Activated naive CD4-positive, alpha-beta T cell treated with anti-CD3 and anti-CD28 coated beads, Interleukin-2, amount 50 U/mL, for 16 hours (primary cell): ENCODE measurements at places on chromosomes 6 and 20.

GRCh38 chr6:1665214-1665613 lies 55.5 kb downstream of the FOXC1 start:
- DNase-seq: no peak

DNA sequence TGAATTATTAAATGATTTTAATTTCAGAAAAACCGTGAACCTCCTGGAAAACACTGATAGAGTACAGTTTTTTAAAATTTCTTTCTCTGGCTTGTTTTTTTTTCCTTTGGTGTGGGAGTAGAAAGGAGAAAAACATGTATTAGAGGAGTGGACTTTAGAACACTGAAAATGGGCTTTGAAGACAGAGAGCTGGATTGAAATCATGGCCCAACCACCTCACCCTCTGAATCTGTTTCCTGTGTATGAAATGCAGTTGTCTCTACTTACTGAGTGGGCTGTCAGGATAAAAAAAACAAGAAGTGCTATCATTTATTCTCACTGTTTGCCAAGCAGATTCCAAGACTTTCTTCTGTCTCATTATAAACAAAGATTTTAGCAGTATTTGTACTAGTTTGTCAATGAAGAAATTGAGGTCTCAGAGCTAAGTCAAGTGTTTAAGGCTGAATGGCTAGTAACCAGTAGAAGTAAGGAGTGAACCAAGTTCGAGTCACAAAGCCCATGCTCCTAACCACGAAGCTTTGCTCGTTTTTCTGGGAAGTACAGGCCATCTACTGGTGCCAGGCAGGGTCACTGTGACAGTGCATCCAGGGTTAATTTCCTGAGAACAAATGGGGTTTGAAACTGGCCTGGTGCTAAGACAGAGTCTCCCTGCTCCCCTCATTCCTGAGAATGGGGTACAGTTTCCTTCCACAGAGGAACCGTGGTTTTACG lies 256.4 kb downstream of the TMEM242 start:
- DNase-seq: no peak

GRCh38 chr20:35264755-35265154 lies 13.2 kb downstream of the MMP24OS start:
- DNase-seq: no peak

- no peak for DNase-seq
These were observed 16.4 kb downstream of the MRPS18A start for GRCh38 chr6:43671011-43671800.

GRCh38 chr6:35146453-35146852 lies 5.3 kb upstream of the TCP11 start:
- DNase-seq: no peak

DNA sequence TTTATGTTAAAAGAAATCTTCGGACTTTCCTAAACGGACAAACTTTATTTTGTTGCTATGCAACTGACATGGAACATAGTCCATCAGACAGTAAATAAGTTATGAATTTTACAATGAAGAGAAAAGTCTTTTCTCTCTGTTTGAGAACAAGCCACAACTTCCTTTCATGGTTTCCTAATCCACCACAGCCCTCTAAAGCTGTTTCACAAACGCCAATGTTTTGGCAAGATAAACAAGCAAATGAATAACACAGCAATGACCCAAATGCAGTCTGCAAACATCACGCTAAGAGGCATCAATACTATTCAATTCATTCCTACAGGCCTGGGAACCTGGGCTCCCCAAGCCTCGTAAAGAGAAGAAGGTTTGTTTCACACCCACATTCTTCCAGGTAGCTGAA lies 60.4 kb downstream of the HAO1 start:
- DNase-seq: no peak

GRCh38 chr6:79009819-79010218 lies 68.2 kb downstream of the PHIP start:
- DNase-seq: no peak

DNA sequence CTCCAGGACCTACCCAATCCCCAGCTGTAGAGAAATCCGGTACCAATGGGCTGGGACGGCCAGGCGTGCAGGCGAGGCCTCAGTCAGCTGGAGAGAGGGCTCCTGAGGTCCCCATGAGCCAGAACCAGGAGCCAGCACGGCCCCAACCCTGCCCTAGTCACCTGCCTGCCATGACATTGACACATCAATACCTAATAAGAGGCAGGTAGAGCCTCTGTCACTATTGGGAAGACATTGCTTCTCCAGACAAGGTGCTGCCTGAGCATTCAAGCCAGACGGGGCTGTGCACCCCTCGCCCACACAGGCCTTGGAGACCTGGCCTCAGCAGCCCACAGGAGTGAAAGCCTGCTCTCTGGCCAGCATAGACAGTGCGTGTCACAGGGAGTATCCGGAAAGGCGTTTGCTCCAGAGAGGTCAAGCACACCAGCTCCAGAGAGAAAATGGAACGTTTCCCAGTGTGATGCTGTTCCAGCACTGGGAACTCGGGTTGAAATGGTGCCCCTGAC lies 3.5 kb downstream of the DLL1 start:
- DNase-seq: no peak

- DNase-seq: peak; percentile 57
These were observed 320.8 kb downstream of the SOX4 start for GRCh38 chr6:21914121-21914973.

GRCh38 chr6:34574647-34575293 lies 18.6 kb upstream of the SPDEF start:
- no peak for DNase-seq

- no peak for DNase-seq
These were observed 30.9 kb downstream of the GLP1R start for GRCh38 chr6:39079197-39080125.

DNA sequence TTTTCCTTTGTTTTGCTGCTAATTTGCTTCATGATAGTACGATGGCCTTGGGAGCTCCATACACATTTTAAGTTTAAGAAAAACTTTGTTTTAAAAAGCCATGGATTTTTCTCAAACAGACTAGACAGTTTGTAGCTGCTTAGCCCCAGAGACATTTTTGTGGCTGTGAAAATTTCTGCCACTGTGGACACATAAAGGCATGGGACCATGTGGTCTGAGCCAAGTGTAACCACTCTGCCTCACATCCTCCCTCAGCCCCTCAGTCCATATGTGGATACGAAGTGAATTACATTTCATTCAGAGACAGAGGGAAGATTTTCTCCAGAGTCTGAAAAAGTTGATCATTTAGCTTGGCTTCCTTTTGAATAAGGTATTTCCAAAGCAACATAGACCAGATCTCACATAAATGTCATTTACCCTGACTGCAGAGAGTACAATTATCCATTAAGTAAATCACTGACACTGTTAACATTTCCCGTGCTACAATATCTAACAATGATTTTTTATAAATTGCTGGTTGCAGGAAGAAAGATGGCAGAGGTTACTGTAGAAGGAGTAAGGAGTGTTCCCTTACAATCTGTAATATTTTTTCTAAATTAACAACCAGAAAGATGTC lies 87.4 kb downstream of the GJA1 start:
- no peak for DNase-seq

GRCh38 chr6:146990284-146990683 lies 213.9 kb upstream of the STXBP5 start:
- DNase-seq: no peak

DNA sequence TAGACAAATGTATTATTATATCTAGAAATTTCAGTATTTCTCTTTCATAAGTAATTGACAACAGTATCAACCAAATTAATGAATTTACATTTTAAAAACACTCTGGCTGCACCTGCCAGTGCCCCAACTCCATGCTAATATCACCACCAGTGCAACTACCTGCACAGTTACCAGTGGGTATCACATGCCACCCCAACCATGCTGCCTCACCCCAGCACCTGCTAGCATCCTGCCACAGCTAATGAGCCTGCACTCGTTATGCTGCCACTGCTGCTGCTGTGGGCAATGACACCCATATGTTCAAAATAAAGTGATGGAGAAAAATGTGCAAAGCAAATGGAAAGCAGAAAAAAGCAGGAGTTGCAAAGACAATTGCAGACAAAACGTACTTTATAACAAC lies 855.9 kb upstream of the MANEA start:
- no peak for DNase-seq

DNA sequence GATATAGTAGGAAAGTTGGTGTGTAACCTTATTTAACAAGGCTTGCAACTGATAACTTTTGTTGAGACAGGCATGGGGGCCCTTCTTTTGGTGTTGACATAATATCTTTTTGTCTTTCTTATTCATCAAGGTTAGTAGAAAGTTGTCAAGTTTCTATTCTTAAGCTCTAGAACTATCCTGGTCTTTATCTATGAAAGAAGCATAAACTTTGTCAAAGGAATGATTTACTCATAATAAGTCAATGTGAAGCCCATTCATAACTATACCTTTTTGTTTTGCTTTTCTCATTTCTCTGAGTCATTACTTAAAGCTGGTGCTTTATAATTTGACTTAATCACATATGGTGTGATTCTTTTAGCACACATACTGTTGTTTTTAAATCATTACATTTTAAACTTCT lies 312.4 kb downstream of the UTRN start:
- peak; percentile 16 for DNase-seq

DNA sequence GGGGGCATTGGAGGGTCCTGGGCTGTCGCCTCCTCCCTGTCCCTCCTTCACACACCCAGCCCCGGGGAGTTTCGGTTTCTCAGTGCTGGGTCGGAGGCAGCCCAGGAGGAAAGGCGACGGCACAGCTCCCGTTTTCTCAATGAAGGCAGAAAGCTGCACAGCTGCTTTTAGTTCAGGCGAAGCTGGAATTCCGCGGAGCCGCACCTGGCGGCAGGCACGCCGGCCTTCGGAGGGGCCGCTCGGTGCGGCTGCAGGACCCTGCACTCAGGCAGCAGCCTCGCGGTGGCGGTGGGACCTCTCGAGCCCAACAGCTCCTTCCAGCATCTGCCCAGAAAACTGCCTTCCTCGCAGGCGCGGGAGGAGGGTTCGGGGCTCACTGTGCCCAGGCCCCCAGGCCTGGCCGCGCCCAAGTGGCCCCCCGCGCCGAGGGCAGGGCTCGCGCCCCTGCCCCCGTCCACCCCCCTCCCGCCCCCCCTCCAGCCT lies 4.6 kb downstream of the FOXQ1 start:
- DNase-seq: no peak

GRCh38 chr6:17281100-17281496 lies at the start of gene RBM24:
Gene RBM24 (plus strand): TSS chr6:17281361. CDS start chr6:17281582, 221 bp downstream.
- DNase-seq: peak; percentile 27

- no peak for DNase-seq
These were observed 31.4 kb downstream of the CLVS2 start for GRCh38 chr6:123027408-123027807.

GRCh38 chr20:35134472-35134871 lies 12.7 kb downstream of the EDEM2 start:
- no peak for DNase-seq

GRCh38 chr6:83430611-83431544 lies at the start of gene ME1:
Gene ME1 (minus strand): TSS chr6:83431051. CDS start chr6:83430954, 97 bp downstream.
- DNase-seq: no peak

DNA sequence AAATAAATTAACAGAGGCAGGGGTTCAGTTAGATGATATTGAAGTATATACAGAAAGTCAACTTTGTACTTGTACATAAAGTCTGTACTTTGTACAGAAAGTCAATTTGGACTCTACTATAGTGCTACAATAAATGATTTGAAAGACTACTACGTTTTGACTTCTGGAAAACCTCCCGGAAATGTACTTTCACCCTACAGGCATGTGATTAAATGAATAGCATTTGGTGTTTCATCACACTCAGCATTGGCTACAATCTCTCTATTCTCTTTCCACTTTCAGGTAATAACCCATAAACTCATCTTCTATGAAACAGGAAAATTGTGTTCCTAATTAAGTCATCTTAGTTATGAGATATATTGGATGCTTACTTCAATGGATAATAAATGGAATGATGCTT lies 25.6 kb upstream of the MC3R start:
- DNase-seq: no peak
